SW 1271 (cell line): ENCODE measurements at places on chromosomes 7 and 10.

- no peak for DNase-seq
These were observed 32.5 kb upstream of the ZNF107 start for GRCh38 chr7:64633401-64633800.

DNA sequence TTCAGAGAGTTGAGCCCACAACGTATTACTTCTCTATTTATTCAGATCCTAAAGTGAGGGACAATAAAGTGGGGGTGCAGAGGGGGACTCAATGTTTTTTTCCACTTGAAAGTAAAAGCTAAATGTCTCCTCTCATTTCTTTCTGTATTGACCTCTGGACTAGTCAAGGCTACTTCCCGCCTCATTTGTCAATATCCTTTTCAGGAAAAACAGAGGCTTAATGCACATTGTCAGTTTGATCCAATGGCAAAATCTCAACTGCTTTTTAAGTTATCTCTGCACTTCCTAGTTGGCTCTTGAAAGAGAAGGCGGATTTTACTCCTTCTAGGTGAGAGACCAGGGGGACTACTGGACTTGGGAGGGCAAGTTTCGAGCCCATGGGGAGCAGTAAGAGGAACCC, 56.4 kb downstream of the HIPK2 start:
- no peak for DNase-seq

DNA sequence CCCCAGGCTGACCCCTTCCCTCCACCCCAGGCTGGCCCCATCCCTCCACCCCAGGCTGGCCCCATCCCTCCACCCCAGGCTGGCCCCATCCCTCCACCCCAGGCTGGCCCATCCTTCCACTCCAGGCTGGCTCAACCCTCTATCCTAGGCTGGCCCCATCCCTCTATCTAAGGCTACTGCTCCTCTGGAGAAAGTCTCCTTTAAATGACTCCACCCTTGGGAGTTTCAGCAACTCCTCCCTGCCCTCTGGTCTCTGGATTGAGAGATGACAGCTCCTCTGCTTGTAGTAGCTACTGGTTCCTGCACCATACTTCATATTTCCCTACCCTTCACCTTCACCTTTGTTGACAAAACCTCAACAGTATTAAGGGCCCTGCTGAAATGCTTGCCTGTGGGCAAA, 8.5 kb downstream of the PRLHR start:
- DNase-seq, result no peak

- DNase-seq, result no peak
These were observed 29.9 kb upstream of the SEMA3A start for GRCh38 chr7:84224505-84224904.
